ENCODE measurements at places on chromosomes 1 and 21.

DNA sequence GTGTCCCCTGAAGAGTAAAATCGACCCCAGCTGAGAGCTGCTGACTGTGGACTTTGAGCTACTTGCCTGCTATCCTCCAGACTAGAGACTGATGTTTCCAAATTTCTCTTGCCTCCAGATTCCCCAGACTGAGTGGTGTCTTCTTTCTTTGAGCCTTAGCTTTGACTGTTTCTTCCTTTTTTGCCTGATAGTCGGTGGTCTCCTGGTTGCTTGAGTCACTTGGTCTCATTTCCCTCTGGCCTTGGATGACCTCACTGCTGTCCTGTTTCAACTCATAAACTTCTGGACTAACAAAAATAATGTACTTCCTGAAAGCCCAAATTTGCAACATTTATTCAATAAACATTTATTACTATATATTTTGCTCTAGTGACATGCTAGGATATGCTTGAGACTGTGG is 52.9 kb upstream of the DIPK1A start:
- DNase-seq: no peak

DNA sequence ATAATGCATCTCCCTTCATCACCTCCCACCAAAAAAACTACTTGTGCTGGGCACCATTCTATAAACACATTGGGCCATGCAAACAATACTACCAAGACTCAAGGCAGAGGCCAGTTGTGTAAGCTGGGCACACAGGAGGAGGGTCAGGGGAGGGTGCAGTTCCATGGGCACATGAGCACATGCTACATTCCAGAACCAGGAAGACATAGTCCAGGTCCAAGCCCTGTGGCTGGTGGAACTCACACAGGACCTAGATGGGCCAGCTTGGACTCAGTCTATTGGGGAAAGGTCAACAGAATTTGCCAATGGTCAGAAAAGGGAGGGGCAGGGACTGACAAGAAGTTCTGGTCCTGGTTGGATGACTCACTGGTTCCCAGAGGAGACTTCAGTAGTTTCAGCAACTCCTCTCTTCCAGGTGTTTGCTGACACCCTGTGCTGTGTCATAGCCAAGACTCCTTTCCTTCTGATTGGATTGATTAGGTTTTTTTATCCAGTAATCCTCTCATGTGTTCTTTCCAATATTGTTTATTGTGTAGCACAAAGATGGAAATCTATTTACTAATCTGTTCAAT is 249.7 kb downstream of the C1orf94 start:
- DNase-seq: no peak

- no peak for DNase-seq
Observed at GRCh38 chr1:59415881-59416280, 119.0 kb downstream of the FGGY start.

- no peak for DNase-seq
Observed at GRCh38 chr1:3730543-3731247, 21.6 kb upstream of the CCDC27 start.

- DNase-seq: no peak
Observed at GRCh38 chr1:4932311-4933030, 278.1 kb downstream of the AJAP1 start.

DNA sequence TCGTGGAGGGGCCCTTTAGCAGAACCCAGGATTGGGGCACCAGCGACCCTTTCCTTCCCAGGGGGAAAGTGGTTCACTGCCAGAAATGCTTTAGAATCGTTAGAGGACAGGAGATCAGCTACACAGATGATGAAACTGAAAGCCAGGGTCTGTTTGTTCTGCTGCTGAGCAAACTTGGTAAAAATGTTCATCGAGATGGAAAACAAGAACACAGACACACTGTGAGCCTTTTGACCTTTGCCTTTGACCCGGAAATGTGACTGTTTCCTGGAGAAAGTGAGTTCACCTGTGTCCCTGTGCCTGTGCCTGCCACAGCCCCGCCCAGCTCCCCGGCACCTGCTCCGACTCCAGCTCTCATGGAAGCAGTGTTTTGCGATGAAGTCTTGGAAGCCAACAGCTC is 234.3 kb downstream of the CAMTA1 start:
- no peak for DNase-seq

DNA sequence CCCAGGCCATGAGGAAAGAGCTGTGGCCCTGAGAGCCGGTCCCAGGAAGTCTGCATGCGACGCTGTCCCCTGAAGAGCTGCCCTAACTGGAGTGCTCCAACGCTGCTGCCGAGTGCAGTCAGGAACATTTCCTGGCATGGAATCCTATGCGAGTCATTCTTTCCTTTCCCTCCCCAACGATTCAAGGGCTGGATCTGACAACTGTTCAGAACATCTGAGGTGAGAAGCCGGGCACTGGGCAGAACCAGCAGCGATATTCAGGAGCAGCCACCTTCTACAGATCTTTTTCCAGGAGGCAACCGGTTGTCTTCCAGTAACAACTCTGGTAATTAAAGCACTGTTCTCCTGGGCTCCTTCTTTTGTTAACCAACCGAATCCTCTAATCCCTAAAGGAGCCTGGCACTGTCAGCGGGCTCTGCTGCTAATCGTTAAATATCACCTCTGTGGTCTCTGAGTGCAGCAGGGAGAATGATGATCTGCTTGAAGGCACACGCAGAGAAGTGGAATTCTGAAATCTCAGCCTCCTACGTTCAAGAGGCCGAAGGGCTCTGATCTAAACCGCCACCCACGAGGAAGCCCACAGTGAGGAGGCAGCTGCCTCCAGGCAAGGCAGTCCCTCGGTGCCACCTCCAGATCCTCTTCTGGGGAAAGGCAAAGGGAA is 55.8 kb downstream of the SLC45A1 start:
- peak; percentile 52 for DNase-seq

- no peak for DNase-seq
Observed at GRCh38 chr1:218983848-218984247, 189.8 kb upstream of the LYPLAL1 start.

GRCh38 chr1:10631121-10631810 is 156.5 kb downstream of the PEX14 start:
- DNase-seq: no peak

DNA sequence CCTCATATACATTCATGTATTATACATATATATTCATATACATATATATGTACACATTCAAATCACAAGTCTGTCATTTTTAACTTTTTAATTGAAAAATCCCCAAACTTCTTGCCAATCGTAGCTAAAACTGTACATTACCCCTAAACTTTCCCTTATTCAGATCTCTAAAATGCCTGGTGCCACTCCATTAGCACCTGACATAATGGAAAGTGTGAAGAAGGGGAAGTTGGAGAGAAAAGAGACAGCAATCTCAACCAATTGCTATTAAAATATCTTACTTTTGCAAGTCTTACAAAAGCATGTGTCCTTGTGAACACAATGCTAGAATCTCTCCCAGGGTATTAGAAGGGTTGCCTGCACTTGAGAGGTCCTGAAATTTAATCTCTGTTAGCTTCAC is 22.7 kb upstream of the PRKACB start:
- no peak for DNase-seq

- DNase-seq: no peak
Observed at GRCh38 chr1:245209658-245210435, 55.1 kb downstream of the KIF26B start.

GRCh38 chr1:179924268-179924667 is 30.3 kb upstream of the CEP350 start:
- DNase-seq: no peak

Measured in putamen (tissue), 1 donor.